Lung microvascular endothelial cell (primary cell): ENCODE measurements at places on chromosomes 11 and 22.

DNA sequence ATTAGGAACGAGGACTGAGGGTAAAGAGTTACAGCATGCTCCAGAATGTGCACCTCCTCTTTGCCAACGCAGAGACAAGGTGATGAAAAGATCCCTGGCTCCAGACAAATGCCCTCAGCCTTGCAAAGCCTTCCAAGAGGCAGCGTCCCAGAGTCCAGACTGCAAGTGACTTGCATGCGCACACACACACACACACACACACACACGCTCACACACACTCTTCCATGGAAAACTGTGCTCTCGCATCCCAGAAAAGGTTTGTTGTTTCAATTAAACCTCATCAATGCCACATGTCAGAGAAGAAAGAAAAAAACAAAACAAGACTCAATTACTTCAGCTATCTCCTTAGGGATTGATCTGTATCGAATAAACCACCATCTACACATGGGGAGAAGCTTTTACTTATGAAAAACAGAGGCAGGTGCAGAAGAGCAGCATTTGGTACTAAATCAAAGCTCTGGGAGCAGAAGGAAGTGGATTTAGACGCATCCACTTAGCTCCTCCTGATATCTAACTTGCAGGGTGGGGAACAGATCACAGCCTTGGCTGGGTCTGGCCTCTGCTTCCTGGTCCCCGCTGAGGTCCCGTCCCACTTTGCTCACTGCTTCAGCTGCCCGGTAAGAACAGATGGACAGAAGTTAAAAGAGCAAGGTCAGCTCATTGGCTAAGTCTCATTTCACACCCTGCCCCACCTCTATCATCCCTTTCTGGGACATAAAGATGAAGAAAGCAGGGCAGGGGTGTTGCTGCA lies 249.8 kb upstream of the BLID start:
- DNase-seq, result no peak

- DNase-seq, result no peak
These were observed 19.0 kb upstream of the APOA1 start for GRCh38 chr11:116856423-116856822.

- peak; percentile 61 for DNase-seq
These were observed 20.9 kb upstream of the MICAL2 start for GRCh38 chr11:12089473-12089872.

DNA sequence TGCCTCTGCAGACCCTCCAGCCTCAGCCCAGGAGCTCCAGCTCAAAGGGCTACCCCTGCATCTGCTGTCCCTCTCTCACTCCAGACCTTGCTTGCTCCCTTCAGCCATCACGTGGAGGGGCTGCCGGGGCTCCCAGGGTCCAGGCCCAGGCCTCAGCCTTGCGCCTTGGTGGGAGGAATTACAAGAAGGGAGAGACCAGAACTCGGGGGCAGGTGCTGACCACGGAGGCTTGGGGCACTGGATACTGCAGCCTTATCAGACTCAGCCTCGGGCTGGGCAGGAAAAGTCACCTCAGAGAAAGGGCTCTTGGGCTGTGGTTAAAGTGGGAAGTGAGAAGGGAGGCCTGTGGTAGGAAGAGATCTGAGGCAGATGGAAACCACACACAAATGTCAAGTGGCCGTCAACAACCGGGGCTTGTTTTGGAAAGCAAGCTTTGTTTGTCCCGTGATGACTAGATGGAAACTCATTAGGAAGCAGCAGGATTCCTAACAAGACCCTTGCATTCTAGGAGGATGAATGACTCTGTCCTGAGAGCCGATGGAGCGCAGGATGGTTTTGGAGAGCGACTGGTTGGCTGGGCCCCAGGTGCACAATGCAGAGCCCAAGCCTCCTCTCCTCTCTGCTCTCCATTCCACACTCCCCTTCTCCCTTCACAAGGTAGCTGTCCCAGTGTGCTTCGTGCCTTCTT lies 1321.7 kb downstream of the TBC1D22A start:
- no peak for DNase-seq

DNA sequence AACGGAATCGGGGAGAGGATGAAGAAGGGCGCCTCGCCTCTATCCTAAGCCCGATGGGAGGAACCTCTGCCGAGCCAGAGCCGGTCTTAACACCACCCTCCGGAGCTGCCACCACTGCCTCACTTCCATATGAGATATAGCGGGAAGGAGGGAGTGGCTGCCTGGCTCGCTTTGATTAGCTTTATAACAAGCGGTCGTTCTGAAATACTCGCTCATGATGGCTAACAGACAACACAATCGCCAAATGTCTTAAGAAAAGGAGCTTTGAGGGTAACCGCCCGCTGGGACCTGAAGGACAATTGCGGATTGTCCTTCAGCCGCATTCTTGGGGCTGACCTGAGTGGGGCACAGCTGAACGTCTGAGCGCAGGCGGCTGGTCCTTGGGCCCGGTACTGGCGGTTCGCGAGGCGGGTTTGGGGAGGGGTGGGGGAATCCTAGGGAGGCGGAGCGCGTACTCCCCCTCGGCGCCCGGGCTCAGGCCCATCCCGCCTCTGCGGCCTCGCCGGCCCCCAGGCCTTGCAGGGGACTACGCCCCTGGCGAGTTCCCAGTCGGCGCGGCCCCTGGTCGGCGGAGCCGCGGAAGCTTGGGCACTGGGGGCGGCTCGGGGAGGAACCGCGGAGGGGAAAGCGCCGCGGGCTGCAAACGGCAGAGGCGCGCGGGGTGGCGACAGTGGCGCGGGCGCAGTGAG lies at the start of gene PLAAT5:
Gene PLAAT5, minus strand, starts transcription at position 617 of the 689 bp plus-strand sequence. Its CDS starts 133 bp downstream, at position 484.
- DNase-seq, result no peak

GRCh38 chr22:44892243-44892642 lies 117.6 kb downstream of the PHF21B start:
- DNase-seq, result no peak

GRCh38 chr11:47656260-47656885 lies 14.0 kb upstream of the MTCH2 start:
- no peak for DNase-seq

DNA sequence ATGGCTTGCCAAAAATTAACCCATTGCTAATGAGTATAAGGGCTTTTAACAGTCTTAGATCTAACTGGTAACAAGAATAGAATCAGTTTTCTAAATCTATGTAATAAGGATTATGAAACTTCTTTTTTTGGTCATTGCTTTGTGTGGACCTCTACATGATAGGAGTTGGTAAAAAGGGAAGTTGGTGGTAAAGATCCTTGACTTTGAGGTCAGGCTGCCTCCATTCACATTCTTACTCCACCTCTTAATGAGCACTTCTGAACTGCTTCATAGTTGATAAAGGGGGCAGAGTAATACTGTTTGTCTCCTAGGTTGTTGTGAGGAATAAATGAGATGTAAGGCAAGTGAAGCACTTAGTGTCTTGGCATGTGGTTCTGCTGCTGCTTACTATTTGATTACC lies 10.6 kb downstream of the EIF3M start:
- DNase-seq, result no peak

GRCh38 chr11:134034496-134035381 lies 34.1 kb upstream of the JAM3 start:
- no peak for DNase-seq
